ENCODE measurements at places on chromosomes 2 and 18.

- DNase-seq = no peak
Measured at GRCh38 chr2:38155-38554, 8.2 kb downstream of the FAM110C start.

DNA sequence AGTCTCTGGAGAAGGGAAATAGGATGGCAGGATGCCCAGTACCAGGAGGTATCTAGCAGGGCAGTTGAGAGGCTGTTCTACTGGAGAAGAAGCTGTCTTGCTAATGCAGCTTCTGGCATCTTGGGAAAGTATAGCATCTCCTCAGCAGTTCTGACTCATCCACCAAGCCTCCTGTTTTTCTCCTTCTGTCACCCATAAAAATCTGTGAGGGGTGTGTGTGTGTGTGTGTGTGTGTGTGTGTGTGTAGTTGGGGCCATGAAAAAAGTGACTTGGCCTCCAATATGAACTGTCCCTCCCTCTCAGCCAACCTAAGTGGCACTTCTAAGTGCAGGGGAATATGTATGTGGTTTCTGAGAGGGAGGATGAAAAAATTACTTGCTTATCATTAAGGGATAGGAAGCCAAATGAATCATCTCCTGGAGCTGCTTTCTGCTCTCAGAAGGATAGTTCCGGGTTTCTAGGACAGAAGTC is 83.9 kb downstream of the CBLN2 start:
- DNase-seq = no peak

GRCh38 chr2:231200805-231201474 is 2.5 kb downstream of the ARMC9 start:
- no peak for DNase-seq

GRCh38 chr18:50869150-50869549 is 9.8 kb upstream of the ME2 start:
- DNase-seq = no peak

GRCh38 chr2:2191110-2191707 is 139.9 kb downstream of the MYT1L start:
- no peak for DNase-seq

DNA sequence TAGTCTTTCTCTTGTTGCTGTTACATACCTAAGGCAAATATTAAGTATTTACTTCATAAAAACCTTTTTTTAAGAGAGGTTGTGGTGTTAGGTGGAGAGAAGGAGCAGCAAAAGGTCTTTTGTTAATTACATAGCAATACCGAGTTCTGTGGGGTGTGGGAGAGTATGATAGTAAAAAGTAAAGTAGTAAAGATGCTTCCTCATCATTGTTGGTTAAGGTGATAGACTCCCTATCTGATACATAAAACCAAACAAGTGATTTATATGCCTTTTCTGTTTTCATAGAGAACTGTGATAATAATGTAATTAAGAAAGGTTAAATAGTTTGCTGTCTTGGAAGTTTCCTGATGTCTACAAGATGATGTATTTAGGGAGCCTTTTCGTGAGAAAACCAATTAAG is 75.4 kb downstream of the EML4 start:
- DNase-seq = no peak

GRCh38 chr2:184598002-184598315 is 370 bp upstream of the ZNF804A start:
- DNase-seq = no peak

DNA sequence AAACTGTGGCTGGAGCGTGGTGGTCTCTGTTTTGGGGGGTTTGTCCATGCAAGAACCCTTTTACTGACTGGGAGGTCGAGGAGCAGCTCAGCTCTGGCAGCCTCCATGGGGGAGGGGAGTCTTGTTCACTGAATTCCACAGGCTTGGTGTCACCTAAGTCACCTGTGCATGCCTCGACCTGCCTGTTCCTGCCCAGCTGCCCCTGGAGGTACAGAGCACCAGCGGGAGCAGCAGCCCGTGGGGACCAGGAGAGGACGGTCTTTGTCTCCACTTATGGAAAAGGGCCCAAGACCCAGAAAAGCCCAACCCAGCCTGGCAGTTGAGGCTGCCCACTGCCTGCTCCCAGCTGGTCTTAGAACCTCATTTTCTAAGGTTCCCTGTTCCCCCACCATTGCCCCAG is 168.7 kb upstream of the AGAP1 start:
- no peak for DNase-seq

- DNase-seq = peak; percentile 10
Measured at GRCh38 chr18:67483237-67483636, 33.3 kb downstream of the DSEL start.

- DNase-seq = no peak
Measured at GRCh38 chr2:47751856-47752414, 31.0 kb upstream of the MSH6 start.

DNA sequence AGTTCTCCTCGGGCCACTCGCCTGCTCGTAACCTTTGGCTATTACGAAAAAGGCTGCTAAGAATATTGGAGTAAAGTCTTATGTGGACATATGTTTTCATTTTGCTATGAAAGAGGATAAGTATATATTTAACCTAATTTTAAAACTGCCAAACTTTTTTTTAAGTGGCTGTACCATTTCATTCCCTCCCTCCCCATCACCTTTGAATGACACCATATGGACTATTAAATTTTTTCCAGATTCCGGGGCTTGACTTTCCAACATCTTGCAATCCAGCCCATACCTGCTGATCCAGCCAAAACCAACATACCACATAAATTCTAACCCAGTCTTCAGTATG is 31.5 kb downstream of the REEP1 start:
- peak; percentile 17 for DNase-seq

GRCh38 chr2:104860451-104860790 is 6.5 kb downstream of the POU3F3 start:
- DNase-seq = no peak

DNA sequence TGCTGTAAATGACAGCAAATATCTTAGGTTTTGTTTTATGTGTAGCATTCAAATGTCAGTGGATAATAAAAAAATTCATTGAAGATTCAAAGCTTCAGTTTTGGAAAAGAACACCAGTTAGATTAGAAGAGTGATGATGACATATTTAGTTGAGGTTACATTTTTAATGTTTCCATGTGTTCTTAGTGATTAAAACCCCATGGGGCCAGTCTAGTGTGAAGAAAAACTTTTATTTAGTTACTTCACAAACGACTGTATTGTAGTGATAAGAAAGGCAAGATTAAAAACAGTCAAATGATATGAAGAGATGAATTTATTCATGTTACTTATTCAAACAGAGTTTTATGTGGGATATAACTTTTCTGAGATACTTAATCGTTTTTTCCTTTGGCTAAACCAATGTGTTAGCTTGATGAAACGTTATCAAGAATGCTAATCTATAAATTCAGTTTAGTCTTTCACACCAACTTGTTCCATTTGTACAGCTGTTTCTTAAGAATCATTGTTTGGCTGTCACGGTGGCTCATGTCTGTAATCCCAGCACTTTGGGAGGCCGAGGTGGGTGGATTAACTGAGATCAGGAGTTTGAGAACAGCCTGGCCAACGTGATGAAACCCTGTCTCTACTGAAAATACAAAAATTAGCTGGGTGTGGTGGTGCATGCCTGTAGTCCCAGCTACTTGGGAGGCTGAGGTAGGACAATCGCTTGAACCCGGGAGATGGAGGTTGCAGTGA is 11.6 kb downstream of the BMPR2 start:
- DNase-seq = peak; percentile 21
